ENCODE measurements at places on chromosomes 3 and 15.

- no peak for DNase-seq
Observed at GRCh38 chr3:9111866-9112265, 137.6 kb downstream of the SRGAP3 start.

DNA sequence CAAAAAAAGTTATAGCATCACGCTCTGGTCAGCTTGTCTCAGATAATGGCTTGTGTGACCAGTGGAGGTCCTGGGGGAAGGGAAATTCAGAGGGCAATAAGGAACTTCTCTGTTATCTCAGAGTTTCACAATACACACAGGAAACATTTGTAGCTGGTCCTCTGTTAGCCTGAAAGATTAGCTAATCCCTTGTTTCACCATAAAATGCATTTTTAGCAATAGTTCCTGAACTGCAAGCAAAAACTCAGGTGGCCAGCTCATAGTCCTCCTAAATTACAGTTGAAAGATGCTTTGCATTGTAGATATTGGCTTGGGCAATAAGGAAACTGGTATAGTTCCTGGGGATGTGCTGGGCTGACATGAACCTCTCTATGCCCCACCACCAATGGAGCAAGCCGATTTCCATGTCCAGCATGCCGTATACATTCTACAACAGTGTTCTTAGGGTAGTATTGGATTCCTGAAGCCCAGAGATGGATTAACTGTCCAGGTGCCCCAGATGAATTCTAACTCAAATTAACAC lies 141.5 kb upstream of the TBL1XR1 start:
- DNase-seq = no peak

- no peak for DNase-seq
Observed at GRCh38 chr15:74336061-74337005, 31.1 kb downstream of the CYP11A1 start.

- peak; percentile 77 for DNase-seq
Observed at GRCh38 chr15:77019521-77020331, 24.8 kb downstream of the PSTPIP1 start.

DNA sequence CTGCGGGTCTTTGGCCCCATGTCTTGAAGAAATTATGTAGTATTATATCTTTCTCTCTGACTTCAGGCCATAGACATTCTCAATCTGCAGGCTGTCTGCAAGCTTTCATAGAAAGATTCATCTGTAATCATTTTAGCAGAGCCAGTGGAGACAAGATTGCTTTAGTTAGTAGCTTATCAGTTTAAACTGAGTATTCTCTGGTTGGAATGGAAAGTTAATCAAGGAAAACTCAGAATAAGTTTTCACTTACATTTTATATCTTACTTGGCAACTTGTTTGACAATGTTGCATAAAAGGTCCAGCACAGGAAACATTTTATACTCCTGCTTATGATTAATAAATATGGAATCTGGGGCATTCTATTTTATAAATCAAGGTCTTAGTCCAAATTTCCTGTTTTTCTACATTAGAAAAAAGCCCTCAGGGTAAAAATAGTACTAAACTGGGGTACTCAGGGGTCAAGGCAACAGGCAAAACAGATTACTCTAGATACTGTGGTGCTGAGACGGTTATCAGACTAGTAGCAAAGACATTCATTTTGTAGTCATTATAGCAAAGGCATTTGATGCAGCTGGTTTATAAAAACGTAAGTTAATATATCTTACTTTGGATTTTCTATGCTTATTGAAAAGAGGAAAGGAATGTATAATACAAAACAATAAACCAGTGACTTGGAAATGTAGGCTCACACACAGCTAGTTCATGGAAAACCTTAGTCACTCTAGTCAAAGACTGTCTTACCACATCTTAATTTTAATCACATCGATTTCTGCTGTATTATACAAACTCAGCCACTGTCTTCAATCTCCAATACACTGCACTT lies 45.2 kb upstream of the FILIP1L start:
- no peak for DNase-seq

DNA sequence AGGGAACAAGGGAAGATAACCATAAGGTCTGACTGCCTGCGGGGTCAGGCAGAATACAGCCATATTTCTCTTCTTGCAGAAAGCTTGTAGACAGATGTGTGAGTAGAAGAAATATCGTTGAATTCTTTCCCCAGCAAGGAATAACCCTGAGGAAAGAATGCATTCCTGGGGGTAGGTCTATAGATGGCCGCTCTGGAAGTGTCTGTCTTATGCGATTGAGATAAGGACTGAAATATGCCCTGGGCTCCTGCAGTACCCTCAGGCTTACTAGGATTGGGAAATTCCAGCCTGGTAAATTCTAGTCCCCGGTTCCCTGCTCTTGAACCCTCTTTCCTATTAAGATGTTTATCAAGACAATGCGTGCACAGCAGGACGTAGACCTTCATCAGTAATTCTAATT lies 15.8 kb upstream of the SST start:
- DNase-seq = no peak

DNA sequence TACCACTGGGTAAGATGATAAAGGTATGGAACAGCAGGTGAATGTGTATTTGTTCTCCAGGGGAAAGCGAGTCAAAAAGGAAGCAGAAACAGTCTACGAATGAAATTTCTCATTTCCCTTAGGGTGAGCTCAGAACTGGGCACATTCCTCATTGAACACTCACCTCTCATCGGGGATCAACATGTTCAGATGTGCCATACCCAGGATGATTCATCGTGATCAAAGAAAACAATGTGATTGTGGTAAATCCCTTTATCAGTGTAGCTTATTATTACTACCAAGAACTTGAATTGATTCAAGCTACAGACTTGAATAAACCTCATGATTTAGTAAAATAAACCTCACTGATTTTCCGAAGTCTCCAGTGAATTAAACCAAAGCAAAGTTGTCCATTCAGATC lies 72.1 kb downstream of the GJD2 start:
- no peak for DNase-seq

GRCh38 chr3:37961622-37962431 lies 28.8 kb upstream of the VILL start:
- DNase-seq = no peak

DNA sequence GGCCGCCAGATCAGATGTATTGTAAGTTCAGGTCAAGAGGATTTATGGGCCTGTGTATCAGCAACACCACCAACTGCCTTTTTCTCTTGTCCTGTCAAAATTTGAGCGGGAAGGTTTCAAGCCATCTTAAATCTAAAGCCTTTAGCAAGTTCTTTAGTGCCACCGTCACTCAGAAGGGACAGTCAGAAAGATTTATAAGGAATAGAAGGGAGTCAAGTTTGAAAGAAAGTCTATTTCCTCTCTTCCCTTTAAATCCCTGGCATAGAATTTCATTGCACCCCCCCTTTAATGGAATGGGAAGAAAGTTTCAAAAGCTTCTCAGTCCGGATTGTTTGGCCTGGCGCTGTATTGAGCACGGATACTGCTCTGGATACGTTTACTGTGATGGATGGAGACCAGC lies 359.4 kb downstream of the FEZF2 start:
- no peak for DNase-seq

GRCh38 chr3:141895731-141896130 lies 19.3 kb downstream of the ATP1B3 start:
- no peak for DNase-seq

GRCh38 chr15:60009124-60009960 lies 5.2 kb downstream of the FOXB1 start:
- no peak for DNase-seq

- no peak for DNase-seq
Observed at GRCh38 chr3:141493184-141493583, 6.4 kb downstream of the RASA2 start.

GRCh38 chr3:49793486-49794085 lies 6.1 kb downstream of the CDHR4 start:
- peak; percentile 50 for DNase-seq

DNA sequence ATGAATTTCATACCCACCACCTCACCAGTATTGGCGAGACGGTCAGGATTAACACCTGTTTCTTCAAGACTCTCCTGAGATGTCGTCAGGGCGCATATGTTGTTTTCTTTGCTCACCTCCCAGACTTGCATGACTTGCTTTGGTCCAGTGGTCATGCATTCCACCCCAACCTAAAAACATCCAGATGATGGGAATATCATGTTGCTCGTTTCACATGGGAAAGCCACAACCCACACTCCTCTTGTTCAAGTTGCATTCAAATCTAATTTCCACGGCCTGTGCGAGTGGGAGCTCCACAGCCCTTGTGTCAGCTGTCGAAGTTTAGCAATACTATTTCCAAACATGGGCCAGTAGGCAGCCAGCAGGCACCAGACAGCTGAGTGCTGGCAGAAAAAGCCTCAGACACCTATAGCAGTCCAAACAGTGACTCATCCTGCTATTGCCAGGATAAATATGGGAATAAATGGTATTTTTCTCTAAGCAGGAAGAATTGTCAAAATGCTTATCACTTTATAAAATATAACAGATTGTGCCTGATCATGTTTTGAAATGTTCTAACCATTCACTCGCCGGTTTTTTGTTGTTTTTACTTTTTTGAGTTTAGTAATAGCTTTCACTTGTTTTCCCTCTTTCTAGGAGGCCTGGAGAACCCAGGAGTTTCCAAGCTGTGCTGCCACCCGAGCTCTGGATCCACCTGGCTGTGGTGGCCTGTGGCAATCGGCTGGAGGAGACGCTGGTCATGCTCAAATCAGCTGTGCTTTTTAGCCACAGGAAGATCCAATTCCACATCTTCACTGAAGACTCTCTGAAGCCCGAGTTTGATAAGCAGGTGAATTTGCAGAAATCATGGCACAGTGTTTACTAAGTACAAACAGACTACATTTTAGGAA lies 20.1 kb downstream of the GXYLT2 start:
- no peak for DNase-seq

GRCh38 chr15:81504170-81504905 lies 130.3 kb upstream of the TMC3 start:
- no peak for DNase-seq

- no peak for DNase-seq
Observed at GRCh38 chr3:30657914-30658313, 51.5 kb downstream of the TGFBR2 start.

GRCh38 chr3:71495708-71496472 lies 87.6 kb downstream of the FOXP1 start:
- DNase-seq = peak; percentile 69

- peak; percentile 79 for DNase-seq
Observed at GRCh38 chr3:125357032-125357658, 18.0 kb downstream of the ZNF148 start.

DNA sequence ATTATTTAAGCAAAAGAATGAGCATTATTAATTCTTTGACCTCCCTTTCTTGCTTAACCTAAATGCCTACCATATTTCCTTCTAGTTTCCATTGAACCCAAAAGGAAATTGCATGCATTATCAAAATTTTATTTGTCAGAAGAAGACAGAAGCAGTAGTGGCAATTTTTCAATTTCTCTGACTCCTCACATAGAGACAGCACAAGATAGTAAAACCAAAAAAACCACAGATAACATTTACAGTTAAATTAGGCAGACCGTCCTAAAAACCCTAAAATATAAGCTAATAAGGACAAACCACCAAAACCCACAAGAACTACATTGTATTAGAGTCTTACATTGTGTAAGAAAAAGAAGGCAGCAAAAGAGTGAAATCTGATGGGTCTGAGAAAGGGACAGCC lies 27.1 kb downstream of the GOLGB1 start:
- no peak for DNase-seq

DNA sequence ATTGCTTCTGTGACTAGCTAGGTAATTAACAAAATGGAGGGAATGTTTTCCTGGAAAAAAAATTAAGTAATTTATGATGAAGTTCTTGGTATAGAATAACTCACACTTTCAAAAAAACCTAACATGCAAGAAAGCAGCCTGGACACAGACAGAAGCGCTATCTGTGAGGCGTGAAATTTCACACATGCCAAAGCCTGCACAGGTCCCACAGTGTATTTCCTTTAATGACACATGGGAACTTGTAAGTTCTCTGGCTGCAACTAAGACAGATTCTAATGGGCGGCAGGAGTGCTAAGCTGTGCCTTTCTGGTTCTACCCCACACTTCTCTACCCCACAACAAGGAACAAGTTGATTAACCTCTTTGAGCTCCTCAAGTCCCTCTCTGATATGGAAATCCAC lies 84.9 kb upstream of the NEO1 start:
- no peak for DNase-seq

DNA sequence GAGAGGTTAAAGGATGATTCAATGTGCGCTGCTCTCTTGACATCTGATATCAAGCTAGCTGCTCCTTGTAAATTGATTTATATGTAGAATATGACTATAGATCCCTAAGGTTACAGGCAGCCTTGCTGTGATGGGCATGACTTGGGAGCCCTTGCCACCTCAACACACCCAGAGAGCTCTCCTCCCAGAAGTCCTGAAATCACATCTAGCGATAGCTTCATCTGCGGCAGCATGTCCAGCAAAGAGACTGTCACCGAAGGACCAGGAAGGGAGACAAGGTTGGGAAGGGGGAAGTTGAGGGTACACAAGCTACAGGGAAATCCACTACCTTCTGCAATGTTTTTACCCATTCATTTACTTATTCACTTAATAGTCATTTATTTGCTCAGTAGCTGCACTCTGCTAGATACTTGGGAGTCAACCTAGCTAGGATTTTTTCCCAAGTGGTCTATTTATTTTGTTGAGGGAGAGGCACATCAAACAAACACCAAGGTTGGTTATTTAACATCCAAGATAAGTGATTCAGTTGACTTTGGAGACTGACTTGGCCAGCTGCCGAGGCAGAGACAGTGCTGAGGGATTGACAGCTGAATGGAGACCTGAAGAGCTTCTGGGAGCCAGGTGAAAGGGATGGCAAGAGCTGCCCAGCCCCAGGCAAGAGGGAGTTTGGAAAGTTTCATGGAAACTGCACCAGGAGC lies 205.8 kb upstream of the IL12A start:
- DNase-seq = no peak

DNA sequence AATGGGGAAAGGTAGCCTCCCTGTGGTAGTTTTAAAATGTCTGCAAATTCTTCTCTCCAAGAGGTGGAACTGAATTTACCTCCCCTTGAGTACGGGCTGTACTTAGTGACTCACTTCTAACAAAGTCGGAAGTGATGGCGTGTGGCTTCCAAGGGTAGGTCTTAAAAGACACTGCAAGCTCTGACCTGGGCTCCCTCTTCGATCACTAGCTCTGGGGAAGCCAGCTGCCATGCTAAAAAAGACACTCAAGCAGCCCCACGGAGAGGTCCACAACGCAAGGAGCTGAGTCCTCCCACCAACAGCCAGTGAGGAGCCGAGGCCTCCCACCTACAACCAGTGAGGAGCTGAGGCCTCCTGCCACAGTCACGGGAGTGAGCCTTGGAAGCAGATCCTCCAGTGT lies 122.0 kb upstream of the HACD2 start:
- peak; percentile 52 for DNase-seq

DNA sequence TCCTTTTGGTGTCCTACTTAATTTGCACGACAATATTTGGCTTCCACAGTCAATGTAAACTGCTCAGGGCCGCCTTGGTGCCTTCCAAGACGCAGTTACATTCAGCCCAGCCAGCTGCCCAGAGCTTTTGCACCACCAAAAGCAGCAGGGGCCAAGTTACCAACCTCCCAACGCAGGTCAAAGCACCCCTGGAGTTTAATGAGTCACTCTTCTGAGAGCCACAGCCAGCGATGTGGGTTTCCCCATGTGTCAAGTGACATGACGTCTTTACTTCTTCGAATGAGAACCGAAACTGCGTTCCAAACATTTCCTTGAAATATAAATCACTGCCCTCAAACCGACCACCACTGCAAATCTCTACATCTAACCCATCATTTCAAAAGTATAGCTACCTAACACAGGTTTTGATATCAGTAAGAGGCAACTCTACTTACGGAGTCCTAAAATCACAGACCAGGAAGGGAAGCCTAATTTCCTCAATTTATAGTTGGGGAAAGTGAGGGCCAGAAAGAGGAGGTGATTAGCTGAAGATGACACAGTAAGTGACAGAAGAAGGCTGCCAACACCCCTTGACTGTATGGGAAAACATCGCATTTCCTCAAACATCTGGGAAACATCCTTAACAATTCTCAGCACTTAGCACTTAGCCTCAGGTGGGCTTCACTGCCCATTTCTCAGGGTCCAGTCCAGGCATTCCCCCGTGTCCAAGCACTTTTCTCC lies 24.5 kb downstream of the MB21D2 start:
- DNase-seq = peak; percentile 86

Data from activated effector memory CD4-positive, alpha-beta T cell treated with anti-CD3 and anti-CD28 coated beads, Interleukin-2, amount 50 U/mL, for 16 hours (primary cell).